ENCODE measurements at places on chromosomes 16 and 17.

GRCh38 chr17:71313866-71314265, 807.0 kb upstream of the SOX9 start:
- no peak for DNase-seq

GRCh38 chr16:21501869-21502667, 97.3 kb upstream of the METTL9 start:
- peak; percentile 85 for DNase-seq

GRCh38 chr16:85176541-85177447, 64.5 kb upstream of the CIBAR2 start:
- no peak for DNase-seq

- DNase-seq = peak; percentile 42
These were observed 5.5 kb downstream of the CCDC182 start for GRCh38 chr17:57739402-57740234.

GRCh38 chr17:20315311-20315710, 152.0 kb downstream of the LGALS9B start:
- DNase-seq = no peak

- no peak for DNase-seq
These were observed 532 bp downstream of the CNTNAP1 start for GRCh38 chr17:42682722-42683403.

DNA sequence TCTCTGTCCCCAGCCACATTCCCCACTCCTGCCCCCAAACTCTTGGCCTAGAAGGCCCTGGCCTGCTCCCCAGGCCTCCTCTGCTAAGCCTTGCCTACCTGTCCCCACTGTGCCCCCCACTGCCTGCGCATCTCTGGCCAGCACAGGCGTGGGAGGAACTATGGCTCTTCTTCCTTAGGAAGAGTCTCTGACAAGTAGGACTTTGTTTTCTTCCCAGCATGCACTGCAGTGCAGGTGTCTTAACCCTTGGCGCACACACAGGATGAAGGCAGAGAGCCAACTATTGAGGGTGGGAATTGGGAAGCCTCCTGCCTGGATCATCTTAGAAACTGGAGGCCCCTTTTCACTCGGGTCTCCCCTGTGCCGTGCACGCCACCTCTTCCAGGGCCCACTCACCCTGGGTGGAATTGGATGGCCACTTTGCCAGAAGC, 3.6 kb downstream of the AMDHD2 start:
- DNase-seq = no peak

DNA sequence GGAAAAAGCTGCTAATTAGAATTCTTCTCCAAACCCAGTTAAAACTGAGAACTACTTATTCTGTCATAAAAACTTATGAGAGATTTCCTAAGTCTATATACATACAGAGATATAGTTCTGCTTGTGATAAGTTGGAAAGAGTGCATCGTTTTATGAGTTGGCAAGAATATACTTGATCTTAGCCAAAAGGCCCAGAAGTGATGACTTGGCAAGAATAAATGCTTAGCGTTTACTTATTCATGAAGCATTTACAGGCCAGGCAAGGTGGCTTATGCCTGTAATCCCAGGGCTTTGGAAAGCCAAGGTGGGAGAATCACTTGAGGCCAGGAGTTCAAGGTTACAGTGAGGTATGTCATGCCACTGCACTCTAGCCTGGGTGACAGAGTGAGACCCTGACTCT, 81.7 kb downstream of the CYB561 start:
- DNase-seq = no peak

GRCh38 chr16:1196494-1196893, 28.6 kb downstream of the TPSG1 start:
- no peak for DNase-seq

GRCh38 chr16:13939821-13940220, 19.9 kb downstream of the ERCC4 start:
- no peak for DNase-seq

DNA sequence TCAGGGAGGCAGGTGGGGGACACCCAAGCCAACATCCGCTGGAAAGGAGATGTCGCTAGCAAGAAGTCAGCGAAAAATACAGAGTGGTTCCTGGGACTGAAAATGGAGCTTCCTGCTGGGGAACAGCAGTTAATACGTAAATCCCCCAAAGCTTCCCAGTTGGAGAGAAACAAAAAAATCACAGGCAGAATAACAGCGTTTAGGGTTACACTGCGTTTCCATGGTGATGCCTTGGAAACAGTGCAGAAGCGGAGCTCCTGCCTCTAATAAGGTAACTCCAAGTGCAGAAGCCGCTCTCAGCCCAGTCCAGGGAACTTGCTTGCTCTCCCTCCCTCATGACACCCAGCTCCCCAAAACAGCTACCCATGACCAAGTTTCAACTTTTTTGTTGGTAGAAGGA, 73.4 kb downstream of the PLD6 start:
- no peak for DNase-seq

- DNase-seq = no peak
These were observed 36.2 kb upstream of the NAT9 start for GRCh38 chr17:74812109-74813009.

DNA sequence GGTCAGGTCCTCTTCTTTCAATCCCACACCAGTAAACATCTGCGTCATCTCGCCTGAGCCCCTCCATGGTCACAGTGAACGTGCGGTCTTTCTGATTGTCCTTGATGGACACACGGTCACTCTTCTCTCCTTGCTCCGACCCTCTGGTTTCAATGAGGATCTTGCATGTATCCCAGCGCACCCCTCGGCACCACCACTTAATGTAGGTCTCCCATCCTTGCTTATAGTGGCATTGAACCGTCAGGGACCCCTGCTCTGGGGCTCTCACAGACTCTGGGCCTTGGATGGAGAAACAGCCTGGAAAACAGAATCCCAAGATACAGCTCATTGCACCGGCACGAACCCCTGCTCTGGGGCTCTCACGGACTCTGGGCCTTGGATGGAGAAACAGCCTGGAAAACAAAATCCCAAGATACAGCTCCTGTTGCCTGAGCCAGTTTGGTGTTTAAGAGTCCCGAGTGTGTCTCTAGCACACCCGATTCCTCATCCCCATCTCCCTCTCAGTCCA, 5.4 kb downstream of the CD300LB start:
- DNase-seq = no peak

GRCh38 chr17:31339906-31340661, 18.7 kb upstream of the EVI2A start:
- DNase-seq = no peak

DNA sequence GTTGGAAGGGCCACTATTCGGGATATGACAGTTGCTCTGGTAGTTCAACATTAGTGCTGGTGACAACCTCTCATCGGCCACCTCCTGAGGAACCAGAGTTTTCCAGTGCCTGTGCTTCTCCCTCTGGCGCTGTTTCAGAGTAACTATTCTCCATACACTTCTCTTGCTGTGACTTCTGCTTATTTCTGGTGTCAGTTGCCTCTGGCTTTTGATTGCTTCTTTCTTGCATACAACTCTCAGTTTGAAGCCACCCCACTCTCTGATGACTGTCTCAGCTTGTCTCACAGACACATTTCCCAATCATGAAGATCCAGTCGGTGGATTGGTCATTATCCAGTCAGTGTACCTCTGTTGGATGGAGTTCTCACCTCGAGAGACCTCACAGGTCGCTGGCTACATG, 3.4 kb upstream of the TM4SF5 start:
- no peak for DNase-seq

GRCh38 chr17:32621612-32622312, 135.0 kb downstream of the CDK5R1 start:
- no peak for DNase-seq

GRCh38 chr16:89111263-89111662, 17.6 kb downstream of the ACSF3 start:
- no peak for DNase-seq

GRCh38 chr16:47374629-47375028, 86.2 kb downstream of the ITFG1 start:
- no peak for DNase-seq

GRCh38 chr16:74325641-74326040, 29.0 kb downstream of the PSMD7 start:
- DNase-seq = no peak

DNA sequence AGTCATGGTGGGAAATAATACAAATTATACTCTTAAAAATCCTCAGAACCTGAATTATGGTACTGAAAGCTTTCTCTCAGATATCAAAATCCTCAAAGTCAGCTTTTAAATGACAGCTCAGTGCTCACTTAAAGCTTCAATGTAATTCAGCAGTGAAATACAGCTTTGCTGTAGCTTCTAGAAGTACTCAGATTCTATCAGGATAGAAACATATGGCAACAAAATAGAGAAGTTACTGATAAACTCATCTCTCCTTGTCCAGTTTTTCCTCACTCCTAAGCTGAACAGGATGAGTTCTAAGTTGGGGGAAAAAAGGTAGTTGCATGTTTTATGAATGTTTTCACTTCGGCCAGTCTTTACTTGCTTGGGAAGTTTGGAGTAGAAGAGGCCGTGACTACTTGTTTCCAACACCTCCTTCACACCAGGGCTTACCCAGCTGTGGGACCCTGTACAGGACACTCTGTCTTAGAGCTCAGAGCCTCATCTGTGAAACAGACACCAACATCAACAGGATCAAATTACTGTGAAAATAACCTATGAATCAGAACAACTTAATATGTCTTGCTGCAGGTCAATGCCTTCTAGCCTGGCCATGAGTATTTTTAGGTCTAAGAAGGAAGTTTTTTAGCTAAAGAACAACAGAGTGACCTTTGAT, 30.2 kb downstream of the OGFOD1 start:
- DNase-seq = no peak

- no peak for DNase-seq
These were observed 13.8 kb upstream of the BCAR1 start for GRCh38 chr16:75264999-75265910.

DNA sequence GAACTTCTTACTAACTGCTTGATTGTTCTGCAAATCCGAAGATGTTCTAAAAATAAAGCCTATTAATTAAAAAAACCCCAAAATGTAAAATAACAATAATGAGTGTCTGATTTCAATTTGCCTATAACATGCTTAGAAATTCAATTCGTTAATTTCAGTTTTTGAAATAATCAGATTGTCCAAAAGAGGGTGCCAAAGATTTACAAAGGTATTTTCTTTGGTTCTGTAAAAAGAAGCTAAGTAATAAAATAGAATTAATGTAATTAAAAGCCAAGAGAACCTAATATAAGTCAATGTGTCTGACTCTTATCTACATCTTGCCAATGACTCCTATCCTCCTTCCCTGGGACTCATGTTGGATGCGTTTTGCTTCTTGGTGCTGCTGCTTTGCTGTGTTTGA, 75.0 kb upstream of the CPHXL start:
- DNase-seq = no peak

DNA sequence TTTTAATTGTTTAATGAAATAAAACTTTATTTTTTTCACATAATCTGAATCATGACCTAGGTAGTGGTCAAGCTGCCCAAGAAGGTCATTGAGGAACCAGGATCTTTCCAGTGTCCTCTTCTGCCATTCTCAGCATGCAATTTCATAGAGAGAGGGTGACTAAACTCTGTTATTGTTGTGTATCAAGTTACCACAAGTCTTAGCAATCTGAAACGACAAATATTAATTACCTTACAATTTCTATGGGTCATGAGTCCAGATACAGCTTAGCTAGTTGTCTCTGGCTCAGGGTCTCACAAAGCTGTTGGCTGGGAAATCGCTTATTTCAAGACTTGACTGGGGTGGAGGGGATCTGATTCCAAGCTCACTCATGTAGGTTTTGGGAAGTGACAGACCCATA, 37.6 kb downstream of the FTO start:
- DNase-seq = no peak

GRCh38 chr16:25279491-25279890, 21.8 kb upstream of the ZKSCAN2 start:
- no peak for DNase-seq

DNA sequence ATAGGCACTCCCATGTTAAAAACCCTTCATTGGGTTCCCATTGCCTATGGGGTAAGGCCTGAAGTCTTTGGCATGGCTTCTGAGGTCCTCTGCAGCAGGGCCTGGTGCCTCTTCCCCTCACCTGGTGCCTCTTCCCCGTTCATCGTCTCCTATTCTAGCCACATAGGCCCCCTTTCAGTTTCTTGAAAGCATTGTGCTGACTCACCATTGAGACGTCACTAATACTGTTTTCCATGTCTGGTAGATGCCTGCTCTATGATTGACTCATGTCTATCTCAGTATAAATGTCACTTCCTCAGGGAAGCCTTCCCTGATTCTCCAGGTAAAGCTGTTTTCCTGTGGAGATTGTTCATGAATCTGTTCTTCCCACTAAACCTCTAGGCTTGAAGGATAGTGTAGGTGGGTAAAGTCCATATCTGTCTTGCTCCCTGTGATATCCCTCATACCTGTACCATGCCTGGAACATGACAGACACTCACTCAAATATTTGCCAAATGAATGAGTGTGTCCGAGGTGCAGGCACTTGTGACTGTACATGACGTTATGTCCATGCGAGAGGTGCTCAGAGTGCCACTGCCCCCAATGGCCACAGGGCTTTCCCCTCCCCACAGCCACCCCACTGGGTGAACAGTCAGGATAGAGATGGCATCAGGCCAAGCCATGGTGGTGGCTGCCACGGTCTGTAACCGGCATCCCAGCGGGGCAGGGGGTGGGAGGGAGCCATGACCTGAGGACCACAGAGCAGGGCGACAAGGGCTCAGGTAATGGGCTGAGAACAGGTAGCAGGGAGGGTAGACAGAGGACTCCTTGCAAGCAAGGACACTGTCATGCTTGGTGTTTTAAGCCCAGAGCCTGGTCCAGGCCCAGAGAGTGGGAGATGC, 85.2 kb upstream of the FAM20A start:
- DNase-seq = no peak

DNA sequence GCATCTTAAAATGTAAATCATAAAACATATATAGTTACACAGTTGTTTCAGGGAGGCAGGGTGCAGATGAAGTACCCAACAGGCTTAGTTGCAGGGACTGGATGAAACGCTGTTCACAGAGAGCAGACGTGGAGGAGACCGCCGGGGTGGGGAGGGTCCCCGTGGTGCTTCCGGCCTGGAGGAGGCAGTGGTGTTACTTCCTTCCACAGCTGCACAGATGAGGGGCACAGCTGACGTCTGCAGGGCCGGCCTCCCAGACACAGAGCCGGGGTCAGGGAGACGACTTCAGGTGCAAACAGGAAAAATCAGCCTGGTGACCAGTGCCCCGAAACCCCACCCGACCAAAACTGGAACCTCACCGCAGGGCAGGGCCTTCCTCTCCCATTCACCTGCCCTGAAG, 17.1 kb downstream of the SPIRE2 start:
- DNase-seq = no peak

DNA sequence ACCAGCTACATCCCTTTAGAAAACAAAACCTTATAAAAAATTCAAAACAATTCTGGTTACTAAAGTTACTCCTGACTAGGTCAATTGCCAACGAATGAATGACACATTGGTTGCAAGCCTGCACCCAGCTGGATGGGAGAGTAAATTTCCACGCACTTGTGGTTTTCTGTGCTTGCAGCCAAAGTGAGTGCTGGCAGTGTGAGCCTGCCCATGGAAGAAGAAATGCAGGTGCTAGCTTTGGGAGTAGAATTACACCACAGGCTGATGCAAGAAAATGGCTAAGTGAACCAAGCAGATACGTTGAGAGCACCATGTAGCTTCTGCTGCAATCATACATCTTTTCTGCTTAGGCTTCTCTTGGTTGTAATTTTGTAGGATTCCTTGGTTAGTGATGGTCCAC, 74.6 kb downstream of the SYCE1L start:
- peak; percentile 3 for DNase-seq

GRCh38 chr16:3759736-3760135, 42.4 kb upstream of the TRAP1 start:
- DNase-seq = no peak

- no peak for DNase-seq
These were observed 2.7 kb upstream of the CDH11 start for GRCh38 chr16:65124596-65124995.

- no peak for DNase-seq
These were observed 204.7 kb downstream of the CDRT15L2 start for GRCh38 chr17:20784100-20784665.

- no peak for DNase-seq
These were observed 79.3 kb upstream of the CNTNAP4 start for GRCh38 chr16:76197900-76198299.
